CD4-positive, alpha-beta T cell (primary cell): ENCODE measurements at places on chromosomes 2 and 18.

- no peak for DNase-seq
Measured at GRCh38 chr18:70380915-70381896, 92.4 kb downstream of the SOCS6 start.

DNA sequence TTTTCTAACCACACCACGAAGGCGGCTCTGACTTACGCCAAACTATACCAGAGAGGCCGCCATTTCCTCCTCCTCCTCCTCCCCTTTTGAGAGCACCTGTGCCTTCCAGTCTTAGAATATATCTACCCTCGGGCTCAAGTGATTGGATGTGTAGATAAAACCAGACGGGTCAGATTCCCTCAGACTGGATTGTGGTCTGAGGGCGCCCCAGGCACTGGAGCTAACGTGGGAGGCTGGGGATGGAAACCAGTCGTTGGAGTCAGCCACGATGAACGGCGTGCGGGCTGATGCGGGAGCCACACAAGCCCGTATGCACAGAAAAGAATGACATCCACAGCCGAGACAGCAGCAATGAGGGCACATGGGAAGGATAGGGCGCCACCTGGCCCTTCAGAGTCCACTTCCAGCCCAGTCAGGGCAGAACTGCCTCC, 12.3 kb upstream of the ODC1 start:
- DNase-seq, result no peak

GRCh38 chr2:16623031-16623430, 42.6 kb downstream of the CYRIA start:
- DNase-seq, result no peak

- no peak for DNase-seq
Measured at GRCh38 chr2:219168526-219168925, 1.3 kb downstream of the SLC23A3 start.

DNA sequence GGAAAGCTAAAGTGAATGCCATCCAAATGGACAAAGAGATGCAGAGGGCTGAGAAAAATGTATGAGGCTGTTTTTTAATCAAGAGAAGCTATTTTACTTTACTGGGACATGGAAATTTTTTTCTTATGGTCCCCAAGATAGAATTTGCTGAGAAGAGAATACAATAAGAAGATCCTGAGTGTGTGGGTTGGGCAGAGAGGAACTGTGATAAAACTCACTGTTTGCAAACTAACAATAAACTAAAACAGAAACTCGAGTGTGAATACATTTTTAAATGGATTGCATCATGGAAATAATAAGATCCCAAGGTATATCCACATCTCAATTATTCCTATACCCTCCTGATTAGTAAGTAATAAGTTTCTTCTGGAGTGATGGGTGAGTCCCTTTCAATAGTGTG, 4.4 kb downstream of the NEB start:
- no peak for DNase-seq

GRCh38 chr18:78986018-78986481, 6.4 kb downstream of the SALL3 start:
- no peak for DNase-seq

DNA sequence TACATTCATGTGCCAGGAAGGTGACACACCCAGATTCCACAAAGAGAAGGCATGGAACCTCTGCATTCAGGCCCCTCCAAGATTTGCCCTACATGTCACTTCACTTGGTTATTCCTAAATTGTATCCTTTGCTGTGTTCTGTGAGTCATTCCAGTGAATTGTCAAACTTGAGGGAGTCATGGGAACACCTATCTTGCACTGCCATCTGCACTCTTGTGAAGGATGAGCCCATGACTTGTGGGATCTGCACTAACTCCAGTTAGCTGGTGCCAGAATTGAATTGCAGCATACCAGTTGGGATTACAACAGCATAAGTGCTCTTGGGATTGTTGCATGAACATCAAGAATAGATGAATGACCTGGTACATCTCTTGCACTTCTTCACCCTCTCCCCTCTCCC, 1288.0 kb upstream of the ZEB2 start:
- DNase-seq, result no peak

DNA sequence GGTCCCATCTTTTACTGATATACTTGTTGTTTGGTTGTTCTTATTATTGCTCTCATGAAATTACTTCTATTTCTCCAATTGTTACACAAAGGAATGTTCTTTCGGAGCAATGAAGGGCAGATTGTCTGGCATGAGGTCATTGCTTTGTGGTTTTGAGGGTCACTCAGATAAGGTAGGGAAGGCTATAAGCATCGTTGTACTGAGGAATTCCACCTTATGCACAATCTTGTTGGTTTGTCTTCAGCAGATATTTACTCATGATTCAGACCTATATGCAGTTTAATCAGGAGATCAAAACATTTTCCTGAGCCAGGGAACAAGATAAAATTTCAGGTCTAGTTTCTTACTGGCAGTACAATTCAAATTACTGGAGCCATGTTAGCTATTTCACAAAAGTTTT, 163.0 kb upstream of the SPHKAP start:
- no peak for DNase-seq

GRCh38 chr2:7201851-7202250, 284.6 kb downstream of the RNF144A start:
- DNase-seq, result no peak

DNA sequence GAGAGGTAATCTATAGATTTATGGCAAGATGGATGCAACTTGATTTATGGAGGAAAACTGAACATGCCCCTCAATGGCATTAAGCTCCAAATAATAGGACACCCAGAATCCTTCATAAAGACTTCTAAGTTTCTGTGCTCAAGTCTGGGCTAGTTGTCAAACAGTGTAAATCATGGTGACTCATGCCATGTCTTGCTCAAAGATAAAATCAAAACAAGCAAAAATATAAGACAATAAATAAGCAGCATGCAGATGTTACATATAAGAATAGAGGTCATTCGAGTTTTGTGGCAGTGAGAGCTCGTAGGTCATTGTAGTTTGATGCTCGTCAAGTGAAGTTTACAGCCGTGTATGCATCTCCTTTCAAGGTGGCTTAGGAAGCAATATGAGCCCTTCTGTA, 403.2 kb downstream of the THSD7B start:
- DNase-seq, result no peak

- DNase-seq, result no peak
Measured at GRCh38 chr2:31739161-31739560, 158.4 kb upstream of the SRD5A2 start.

- DNase-seq, result no peak
Measured at GRCh38 chr2:231189571-231190495, 8.6 kb upstream of the ARMC9 start.

- DNase-seq, result no peak
Measured at GRCh38 chr2:237474442-237474911, 12.6 kb upstream of the MLPH start.

DNA sequence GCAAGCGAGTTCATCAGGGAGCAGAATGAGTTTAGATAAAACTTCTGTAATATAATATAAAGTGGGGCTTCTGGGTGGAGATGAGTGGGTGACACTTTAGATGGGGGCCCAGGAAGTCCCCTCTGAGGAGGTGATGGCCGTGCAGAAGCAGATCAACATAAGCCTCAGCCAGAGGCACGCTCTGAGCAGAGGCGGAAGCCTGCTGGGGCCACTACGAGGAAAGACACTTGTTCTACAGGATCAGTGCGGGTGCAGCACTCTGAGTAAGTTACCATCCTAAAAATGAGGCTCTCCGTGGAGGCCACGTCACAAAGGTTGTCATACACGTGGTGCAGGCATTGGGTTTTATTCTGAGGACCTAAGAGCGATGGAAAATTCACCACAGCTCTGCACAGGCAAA, 22.3 kb downstream of the TMEM18 start:
- no peak for DNase-seq

- DNase-seq, result no peak
Measured at GRCh38 chr2:188443207-188443606, 151.5 kb downstream of the GULP1 start.

- no peak for DNase-seq
Measured at GRCh38 chr2:7726989-7727388, 809.8 kb downstream of the RNF144A start.

GRCh38 chr2:181723731-181724130, 43.4 kb upstream of the NEUROD1 start:
- DNase-seq, result no peak

GRCh38 chr2:11870584-11870983, 124.2 kb downstream of the LPIN1 start:
- no peak for DNase-seq

DNA sequence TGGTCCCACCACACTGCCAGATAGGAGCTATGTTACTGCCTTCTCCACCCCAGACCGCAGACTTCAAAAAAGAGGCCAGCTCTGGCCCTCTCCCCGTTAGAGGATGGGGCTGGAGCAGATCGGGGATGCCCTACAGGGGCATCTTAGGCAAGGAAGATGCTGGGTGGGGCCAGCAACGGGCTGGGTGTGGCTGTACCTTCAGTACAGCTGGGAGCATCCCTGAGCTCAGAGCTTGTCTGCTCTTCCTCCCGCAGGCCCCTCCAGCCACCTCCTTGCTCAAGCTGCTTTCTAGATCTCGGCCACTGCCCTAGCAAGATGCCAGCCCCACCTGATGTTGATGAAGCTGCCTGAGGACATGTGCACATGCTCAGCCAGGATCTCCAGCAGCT, 9.8 kb downstream of the PTPRN start:
- DNase-seq, result no peak

DNA sequence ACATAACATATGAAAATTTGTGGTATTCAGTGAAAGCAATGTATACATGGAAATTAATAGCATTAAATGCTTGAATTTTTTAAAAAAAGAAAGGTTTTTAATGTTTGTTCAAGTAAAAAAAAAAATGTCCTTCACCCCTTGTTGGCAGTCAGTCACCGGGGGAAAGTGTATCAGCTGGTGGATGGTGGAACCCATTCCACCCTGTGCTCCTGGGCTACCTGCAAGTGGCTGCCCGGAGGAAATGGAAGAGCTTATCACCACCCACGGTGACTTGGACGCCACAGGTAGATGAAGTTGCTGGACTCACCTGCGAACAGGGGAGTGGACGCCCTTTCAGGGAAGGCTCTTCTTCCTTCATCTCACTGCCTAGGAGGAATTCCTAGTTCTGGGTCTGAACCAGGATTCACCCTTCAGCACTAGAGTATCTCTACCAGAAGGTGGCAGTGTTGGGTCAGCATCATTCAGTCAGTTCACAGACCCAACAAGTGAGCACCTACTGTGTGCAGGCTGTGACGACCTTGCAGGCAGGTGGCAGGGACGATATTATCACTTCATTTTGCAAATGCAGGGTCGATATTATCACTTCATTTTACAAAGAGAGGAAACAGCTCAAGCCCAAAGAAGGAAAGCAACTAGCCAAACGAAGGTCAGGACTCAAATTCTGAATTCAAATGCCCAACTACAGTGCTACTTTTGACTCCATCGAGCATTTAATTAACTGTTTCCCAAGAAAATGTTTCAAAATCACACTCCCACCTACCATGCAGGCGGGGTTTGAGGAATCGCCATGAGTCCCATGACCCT, 35.8 kb downstream of the CIB4 start:
- peak; percentile 66 for DNase-seq

DNA sequence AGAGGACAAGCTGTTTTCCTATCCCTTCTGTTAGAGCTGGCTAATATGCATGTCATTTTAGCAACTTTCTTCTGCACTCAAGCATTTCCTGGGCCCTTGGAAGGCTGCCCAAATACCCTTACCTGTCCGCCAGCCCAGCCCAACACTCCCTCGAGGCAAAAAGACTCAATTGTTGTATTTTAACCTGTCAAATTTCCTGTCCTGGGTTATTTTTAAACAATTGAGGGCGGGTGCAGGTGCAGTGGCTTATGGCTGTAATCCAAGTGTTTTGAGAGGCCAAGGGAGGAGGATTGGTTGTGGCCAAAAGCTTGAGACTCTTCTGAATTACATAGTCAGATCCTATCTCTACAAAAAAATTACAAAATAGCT, 125.0 kb upstream of the ARHGAP28 start:
- DNase-seq, result no peak

DNA sequence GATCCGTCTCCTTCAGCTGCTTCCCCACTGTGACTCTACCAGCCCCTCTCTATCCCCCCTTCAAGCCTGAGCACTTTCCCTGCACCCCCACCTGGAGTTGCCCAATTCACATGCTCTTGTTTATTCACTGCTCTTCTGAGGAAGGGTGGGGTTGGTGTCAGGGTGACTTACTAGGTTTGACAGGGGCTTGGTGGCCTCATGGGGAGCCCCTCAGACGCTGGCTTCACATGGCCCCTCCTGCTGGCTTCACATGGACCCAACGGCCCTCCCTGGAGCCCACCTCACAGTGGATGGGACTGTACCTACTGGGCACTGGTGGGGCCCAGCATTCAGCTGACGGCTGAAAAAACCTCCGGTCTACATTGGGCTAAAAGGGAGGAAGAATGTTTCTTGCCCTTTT, 16.7 kb upstream of the MRPL33 start:
- DNase-seq, result no peak

- no peak for DNase-seq
Measured at GRCh38 chr18:582465-582864, 2.3 kb downstream of the CETN1 start.

- no peak for DNase-seq
Measured at GRCh38 chr2:128727914-128728313, 409.2 kb upstream of the HS6ST1 start.

- no peak for DNase-seq
Measured at GRCh38 chr2:147351784-147352183, 493.0 kb upstream of the ACVR2A start.

DNA sequence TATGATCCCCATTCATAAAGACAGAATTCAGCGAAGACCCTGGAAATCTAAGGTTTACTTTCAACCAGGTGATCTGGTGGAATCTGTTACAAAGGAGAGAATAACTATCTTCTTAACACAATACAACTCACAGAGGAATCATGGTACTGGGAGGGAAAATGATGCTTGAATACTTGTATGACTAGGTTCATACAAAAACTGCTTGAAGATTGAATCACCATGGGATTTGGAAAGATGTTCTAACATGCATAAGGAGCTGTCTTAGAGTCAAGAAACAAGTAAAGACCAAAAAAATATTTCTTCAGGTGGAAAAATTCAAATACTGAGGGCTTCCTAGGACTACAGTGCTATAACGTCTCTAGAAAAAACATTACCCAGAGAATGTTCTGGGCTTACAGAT, 32.2 kb downstream of the COL5A2 start:
- no peak for DNase-seq

GRCh38 chr2:217256251-217256650, 396.4 kb upstream of the TNP1 start:
- DNase-seq, result no peak

GRCh38 chr18:77733292-77733903, 483.8 kb downstream of the GALR1 start:
- DNase-seq, result no peak

GRCh38 chr2:132372276-132372675, 44.3 kb upstream of the GPR39 start:
- no peak for DNase-seq

- DNase-seq, result no peak
Measured at GRCh38 chr18:46236156-46236555, 132.0 kb downstream of the HAUS1 start.

GRCh38 chr18:65547046-65547445, 203.8 kb upstream of the CDH7 start:
- no peak for DNase-seq

GRCh38 chr2:8552293-8552801, 129.5 kb upstream of the ID2 start:
- DNase-seq, result peak; percentile 6

GRCh38 chr2:68157002-68157401, 686 bp upstream of the PNO1 start:
- no peak for DNase-seq
